ENCODE measurements at places on chromosomes 4 and X.

DNA sequence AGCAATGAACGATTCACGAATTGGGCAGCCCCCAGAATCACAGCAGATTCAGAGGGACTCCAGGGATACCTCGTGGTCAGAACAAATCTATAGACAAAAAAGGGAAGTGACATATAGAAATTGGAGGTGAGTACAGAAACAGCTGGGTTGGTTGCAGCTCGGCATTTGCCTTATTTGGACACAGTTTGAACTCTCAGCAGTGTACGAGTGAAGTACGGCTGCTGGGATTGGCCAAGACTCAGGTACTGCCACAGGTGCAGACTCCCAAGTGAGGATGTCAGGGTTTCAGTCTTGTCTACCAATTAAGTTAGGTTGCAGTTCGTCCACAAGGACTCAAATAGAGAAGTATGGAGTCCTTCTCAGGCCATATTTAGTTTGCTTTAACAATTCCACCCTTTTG is 28.2 kb downstream of the HTT-AS start:
- DNase-seq, result no peak

- no peak for DNase-seq
These were observed 562.1 kb upstream of the ADGRL3 start for GRCh38 chr4:60637976-60638375.

DNA sequence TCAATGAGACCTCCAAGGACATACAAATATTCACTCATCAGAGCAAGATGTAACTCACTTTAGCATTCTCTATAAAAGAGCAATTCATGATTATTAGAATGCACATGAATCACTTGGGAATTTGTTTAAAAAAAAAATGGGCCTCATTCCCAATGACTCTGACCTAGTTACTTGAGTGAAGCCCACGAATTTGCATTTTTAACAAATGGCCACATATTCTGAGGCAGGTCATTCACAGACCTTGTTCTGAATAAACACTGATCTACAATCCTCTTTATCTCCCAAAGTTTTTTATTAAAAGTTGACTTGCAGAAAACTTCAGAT is 255.1 kb upstream of the VEGFC start:
- no peak for DNase-seq

GRCh38 chr4:82467471-82467870 is 37.1 kb downstream of the ENOPH1 start:
- peak; percentile 53 for DNase-seq

DNA sequence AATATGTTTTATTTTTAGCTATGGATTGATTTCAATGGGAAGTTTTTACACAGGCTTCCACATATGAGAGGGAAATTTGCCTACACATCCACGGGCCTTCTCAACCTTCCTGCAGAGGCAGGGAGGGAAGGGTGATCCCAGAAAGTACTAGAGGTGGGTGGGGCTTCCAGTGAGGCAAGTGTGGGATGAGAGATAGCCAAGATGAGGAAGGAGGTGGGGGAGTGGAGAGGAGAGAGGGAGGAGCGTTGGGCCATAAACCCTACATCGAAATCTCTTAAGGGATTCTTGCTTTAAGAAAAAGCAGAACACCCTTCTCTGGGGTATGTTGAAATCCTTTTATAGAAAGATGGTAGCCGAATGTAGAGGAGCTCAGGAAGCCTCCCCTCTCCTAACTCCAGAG is 19.0 kb downstream of the NKX6-1 start:
- DNase-seq, result no peak

GRCh38 chr4:186957952-186958555 is 234.4 kb upstream of the FAT1 start:
- DNase-seq, result no peak

GRCh38 chr4:158128540-158128939 is 44.3 kb downstream of the GASK1B start:
- no peak for DNase-seq

GRCh38 chr4:99402765-99403164 is 32.4 kb downstream of the ADH7 start:
- no peak for DNase-seq

Data from COR-L47 (cell line).